Heart right ventricle (tissue), 16 donors: ENCODE measurements at places on chromosomes 3 and 15.

- no peak for DNase-seq
These were observed 169.2 kb upstream of the ADAMTS9 start for GRCh38 chr3:64856977-64857516.

GRCh38 chr15:36400936-36401585 is 178.4 kb upstream of the CDIN1 start:
- no peak for DNase-seq

- no peak for DNase-seq
These were observed 133.5 kb downstream of the ADAMTS9 start for GRCh38 chr3:64554096-64554920.

GRCh38 chr3:158802409-158803268 is 785 bp downstream of the MFSD1 start:
- DNase-seq, result no peak

GRCh38 chr15:71547011-71547410 is 263.3 kb upstream of the NR2E3 start:
- peak; percentile 42 for DNase-seq

DNA sequence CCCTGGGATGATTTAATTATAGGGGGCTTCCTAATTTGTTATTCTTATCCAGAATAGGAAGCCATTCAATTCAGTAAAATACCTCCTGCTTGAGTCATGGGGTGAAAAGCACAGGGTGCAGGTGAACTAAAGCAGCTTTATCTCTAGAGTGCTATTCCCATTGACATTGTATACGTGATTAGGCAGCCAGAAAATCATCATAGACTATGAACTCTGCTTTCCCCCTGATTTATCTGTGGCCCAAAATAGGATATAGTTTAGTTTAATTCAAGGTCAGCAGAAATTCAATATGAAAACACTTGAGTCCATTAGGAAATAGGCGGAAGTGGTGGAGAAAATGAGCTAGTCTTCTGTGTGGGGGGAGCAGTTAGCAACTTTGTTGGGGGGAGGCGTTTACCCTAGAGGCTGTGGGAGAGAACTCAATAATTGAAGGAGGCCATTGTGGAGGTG is 18.2 kb upstream of the PRKCI start:
- no peak for DNase-seq

DNA sequence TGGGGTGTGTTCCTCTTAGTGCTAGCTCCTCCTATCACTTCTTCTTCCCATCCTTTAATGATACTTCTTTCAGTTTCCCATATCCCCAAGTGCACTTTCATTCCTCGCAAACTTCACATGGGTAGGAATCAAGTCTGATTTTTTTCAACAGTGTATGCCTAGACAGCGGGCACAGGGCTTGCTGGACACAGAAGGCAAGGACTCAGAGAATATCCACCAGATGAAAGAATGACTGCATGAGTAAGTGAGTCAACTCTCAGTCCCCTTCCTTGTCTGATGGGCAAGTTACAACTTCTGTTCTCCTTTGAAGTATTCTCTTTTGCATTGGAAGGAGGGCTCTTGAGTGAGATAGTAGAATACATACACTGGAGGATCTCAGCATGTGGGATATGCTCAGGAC is 3.1 kb upstream of the SQOR start:
- no peak for DNase-seq

DNA sequence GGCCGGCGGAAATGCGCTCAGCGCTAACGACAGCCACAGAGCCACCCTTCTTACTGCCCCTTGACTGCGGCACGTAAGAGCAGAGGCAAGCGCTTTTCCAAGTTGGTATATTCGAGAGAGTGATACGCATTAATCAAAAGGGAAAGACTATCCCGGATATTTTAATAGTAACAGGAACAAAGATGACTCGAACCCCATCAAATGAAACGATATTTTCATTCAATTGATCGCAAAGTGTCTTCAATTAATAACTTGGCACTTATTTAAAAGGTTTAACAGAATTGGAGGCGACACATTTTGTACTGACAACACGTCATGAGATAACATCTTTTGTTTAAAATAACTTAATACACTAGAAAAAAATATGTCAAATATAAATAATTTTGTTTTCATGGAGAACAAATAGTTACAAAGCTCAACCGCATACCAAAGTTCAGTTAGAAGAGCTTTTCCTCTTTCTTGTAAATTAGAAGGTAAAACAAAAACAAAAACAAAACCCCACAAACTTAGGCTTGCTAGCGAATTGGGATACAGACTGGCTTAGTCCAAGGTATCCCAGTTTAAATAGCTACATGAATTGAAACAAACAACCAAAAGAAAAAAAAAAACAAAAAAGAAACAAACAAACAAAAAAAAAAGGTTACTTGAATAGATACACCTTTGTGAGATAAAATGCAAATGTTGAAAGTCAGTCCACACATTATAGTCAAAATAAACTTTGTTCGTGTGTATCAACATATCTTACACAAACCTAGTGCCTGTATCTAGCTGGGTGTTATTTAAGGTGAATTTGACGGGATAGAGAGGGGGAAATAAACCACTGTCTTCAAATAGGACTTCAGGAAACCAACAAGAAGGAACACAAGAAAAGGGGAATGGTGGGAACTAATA is 10.2 kb downstream of the SHOX2 start:
- no peak for DNase-seq

GRCh38 chr3:94961423-94962100 is 898.7 kb downstream of the NSUN3 start:
- DNase-seq, result no peak

DNA sequence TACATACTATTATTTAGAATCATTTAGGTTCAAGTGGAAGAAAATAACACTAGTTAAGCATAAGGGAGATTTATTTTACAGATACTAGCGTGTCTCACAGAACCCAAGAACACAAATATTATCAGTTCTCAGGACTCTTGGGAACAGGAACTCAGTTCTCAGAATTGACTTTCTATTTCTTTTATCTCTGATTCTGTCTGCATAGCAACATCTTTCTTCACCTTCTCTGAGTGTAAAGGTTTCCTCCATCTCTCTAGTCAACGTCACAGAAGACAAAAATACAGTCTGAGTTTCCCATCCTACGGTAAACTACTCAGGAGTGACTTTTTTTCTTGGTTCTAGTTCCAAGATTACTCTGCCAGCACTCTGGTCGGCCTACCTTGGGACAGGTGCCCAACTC is 220.0 kb downstream of the SV2B start:
- DNase-seq, result no peak

GRCh38 chr3:111617406-111617805 is 22.3 kb upstream of the ZBED2 start:
- DNase-seq, result no peak

DNA sequence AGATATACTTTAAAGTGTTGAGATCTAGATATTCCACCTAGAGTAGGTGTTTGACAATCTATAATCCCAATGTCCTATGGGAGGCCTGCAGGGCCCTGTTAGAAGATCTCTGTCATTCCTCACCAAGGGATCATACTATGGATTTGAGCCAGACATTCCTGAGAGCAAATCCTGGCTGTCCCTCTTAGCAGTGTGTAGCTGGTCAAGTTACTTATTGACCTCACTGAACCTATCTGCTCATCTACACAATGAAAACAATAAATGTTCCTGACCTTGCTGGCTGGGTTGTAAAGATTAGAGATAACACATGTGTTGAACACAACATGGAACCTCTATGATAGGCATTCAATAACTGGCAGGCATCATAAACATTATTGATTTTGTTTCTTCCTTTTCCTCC is 265.6 kb upstream of the ATP11B start:
- DNase-seq, result no peak

DNA sequence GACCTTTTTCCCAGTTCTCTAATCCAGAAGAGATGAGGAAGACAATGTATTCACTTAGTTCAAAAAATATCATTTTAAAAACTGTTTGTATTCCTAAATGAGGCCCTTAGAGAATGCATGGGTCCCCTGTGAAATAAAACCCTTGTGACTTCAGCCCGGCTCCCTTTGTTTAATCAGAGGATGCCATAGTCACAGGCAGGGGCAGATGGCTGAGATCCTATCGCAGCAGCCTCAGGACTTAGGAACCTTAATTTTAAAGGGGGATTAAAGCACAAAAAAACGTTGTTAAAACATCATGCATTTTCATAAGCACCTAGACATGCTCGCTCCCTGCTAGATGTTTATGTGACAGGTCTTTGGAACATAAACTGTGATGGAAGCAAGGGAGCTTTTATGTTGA is 176.6 kb downstream of the IL20RB start:
- no peak for DNase-seq

DNA sequence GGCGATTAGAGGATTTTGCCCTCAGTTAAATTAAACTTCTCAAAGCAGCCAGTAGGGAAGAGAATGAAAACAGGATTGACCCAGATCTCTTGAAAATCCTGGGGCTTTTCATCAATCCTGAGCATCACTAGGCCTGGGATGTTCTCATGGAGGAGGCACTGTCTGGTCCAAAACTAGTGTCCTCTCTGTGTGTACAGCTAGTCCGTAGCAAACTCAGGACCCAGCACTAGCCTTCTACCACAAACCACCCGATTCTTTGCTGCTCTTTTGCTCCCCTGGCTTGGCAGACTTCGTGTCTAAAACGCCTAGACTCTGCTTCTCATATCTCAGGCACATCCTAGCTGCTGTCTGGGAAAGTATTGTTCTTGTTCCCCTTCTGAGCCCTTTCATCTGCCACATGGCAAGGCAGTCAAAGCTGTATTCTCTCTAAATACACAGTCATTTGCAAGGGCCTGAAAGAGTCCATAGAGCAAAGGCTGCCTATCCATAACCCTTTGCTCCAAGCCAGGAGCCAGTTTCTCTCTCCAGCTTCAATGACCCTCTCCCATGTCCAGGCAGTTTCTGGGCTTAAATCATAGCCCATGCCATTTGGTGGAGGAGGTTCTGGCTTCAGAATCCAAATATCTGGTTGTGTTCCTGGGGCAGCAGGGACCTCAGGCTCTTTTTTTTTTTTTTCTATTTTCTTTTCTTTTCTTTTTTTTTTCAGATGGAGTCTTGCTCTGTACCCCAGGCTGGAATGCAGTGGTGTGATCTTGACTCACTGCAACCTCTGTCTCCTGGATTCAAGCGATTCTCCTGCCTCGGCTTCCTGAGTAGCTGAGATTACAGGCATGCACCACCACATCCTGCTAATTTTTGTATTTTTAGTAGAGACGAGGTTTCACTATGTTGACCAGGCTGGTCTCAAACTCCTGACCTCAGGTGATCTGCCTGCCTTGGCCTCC is 52.4 kb downstream of the CDC25A start:
- no peak for DNase-seq

GRCh38 chr15:52334491-52335160 is 39.0 kb upstream of the MYO5C start:
- no peak for DNase-seq

GRCh38 chr3:16402451-16402850 is 111.0 kb downstream of the RFTN1 start:
- no peak for DNase-seq

DNA sequence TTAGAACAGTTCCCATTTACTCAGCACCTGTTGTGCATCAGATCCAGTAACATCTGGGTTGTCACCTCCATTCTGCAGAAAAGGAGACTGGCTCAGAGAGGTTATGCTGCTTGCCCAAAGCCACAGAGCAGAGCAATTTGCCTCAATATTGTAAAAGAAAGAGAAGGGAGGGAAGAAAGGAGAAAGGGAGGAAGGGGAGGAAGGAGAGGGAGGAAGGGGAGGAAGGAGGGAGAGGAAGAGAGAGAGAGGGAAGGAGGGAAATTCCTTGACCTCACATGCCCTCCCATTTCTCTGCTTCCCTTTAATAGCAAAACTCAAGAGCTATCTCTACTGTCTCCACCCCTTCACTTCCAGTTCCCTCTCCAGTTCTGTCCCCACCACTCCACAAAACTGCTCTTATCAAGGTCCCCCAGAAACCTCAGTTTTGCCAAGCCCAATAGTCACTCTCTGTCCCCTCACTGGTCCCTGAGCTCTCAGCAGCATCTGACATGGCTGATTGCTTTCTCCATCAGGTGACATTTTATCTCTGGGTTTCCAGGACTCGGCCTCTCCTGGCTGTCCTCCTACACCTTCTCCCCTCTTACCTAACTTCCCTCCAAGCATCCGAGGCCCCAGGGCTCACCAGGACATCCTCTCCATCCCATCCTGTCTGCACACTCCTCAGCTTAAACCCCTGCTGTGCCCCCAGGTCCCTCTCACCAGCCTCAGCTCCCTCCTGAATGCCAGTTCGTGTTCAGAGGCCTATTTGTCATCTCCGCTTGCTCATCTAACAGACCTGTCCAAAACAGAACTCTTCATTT is 104.7 kb upstream of the LINGO1 start:
- DNase-seq, result no peak

- DNase-seq, result no peak
These were observed 14.9 kb downstream of the NME9 start for GRCh38 chr3:138314751-138315150.

- no peak for DNase-seq
These were observed 19.5 kb downstream of the DNAJB11 start for GRCh38 chr3:186589856-186590579.

GRCh38 chr3:66748175-66748876 is 247.5 kb upstream of the LRIG1 start:
- no peak for DNase-seq

GRCh38 chr3:43753741-43754715 is 63.3 kb downstream of the ABHD5 start:
- no peak for DNase-seq

- no peak for DNase-seq
These were observed 44.0 kb upstream of the BCL6 start for GRCh38 chr3:187788984-187789857.

DNA sequence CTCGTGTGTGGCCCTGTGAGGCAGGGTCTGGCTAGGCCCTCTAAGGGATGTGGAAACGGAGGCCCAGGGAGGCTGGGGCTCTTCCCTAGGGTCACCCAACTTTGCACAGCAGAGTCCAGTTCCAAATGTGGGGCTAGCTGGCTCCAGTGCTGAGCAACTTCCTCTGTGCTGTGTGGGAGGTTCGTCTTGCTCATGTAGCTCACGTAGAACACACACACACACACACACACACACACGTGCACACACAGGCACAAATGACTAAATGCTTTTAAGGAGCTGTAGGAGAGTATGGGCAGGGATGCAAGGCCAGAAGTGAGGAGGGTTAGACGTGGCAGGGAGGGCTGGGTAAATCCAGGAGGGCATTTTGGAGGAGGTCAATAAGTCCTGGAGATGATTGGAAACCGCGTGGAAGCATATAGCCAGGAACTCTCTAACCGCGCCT is 213.8 kb downstream of the RPLP1 start:
- peak; percentile 24 for DNase-seq

DNA sequence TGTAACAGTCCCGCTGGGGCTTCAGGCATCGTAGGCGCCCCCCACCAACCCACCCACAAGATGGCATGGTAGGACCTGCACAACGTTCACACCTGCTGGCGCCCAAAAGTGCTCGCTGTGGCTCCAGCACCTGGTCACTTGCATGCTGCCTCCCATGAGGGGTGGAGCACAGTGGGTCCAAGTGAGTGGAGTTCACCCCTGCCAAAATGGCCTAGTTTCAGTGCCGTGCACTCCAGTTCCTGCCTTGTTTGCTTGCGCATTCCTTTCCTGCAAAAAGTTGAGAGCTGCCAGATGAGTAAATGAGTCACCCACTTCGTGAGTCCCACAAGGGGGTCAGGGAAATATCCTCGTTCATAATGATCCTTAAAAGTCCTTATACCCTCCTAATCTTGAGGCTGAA is 788.7 kb upstream of the DPPA4 start:
- DNase-seq, result no peak

DNA sequence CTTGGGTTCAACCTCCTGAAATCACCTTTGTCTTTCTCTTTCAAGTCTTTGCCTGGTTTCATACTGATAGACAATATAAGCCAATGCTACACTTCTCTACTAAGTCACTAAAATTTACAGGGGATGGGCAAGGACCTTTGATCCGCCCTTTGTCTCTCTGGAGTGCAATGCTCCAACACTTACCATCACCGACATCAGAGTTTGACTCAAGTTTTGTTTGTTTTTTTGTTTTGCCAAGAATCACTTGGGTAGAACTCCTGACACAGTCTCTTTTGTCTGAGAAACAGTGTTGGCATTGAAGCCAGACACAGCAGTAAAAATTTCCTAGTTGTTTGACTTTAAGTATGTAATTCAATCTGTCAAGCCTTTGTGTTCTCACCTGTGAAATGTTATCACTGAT is 29.3 kb downstream of the NFKBIZ start:
- DNase-seq, result no peak
